ENCODE measurements at places on chromosomes 7 and 10.
A peak's percentile ranks its signal among the peaks of the same experiment; 100 is the strongest.

GRCh38 chr7:132939495-132939894 lies 142.4 kb downstream of the CHCHD3 start:
- no peak for DNase-seq

DNA sequence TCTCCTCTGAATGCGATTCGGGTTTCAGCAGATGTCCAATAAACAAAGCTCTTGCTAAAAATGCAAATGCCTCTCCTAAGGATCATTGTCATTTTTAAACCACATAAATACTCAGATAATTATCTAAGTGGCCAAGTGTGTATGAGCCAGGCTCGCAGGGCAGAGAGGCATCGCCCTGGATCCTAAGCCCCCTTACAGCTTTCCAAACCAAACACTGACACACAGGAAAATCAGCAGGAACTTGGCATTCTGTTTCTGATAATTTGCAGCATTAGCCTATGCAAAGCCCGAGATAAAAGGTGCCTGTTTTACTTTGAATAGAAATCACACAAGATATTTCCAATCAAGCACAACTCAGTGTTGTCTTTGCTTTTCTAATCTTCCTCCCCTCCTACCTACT lies 134.4 kb downstream of the ABCA13 start:
- no peak for DNase-seq

- peak; percentile 74 for DNase-seq
Observed at GRCh38 chr7:6271694-6272440, 557 bp downstream of the CYTH3 start.

- no peak for DNase-seq
Observed at GRCh38 chr7:70306173-70306572, 707.9 kb downstream of the AUTS2 start.

DNA sequence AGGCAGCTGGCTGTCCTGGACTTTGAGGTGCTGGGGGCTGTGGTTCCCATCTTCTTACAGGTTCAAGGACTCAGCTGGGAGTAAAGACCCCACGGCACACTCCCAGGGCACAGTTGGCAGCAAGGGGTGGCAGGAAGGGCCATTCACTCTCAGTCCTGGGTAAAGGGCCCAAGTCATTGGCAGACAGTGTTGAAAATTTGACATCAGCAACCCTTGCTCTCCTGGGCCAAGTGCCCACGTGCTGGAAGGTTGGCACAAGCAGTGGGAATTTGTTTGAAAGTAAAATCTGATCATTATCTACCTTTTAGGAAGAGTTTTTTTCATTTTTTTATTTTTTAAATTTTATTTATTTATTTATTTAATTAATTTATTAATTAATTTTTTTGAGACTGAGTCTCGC lies 241.6 kb upstream of the MKI67 start:
- DNase-seq: no peak

- no peak for DNase-seq
Observed at GRCh38 chr7:79217468-79217867, 236.0 kb downstream of the MAGI2 start.

DNA sequence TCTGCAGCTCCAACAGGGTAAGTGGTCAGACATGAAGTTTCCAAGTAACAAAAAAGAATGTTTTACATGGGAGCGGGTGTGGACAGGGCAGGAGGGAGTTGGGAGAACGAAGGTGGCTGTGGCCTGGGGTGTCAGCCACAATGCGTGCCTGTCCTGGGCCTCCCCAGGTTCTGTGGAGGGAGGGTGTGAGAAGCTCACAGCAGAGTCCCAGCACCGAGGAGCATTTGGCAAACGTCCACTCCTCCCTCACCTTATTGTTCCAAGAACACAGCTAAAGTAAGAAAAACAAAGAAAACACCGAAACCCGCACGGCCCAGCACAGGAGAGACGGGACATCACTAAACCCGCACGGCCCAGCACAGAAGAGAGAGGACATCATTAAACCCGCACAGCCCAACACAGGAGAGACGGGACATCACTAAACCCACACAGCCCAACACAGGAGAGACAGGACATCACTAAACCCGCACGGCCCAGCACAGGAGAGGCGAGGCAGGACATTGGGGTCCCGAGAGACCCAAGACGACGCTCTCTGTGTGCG lies 226.4 kb downstream of the MAD1L1 start:
- DNase-seq: no peak

GRCh38 chr7:45574669-45575500 lies 717 bp downstream of the ADCY1 start:
- no peak for DNase-seq

DNA sequence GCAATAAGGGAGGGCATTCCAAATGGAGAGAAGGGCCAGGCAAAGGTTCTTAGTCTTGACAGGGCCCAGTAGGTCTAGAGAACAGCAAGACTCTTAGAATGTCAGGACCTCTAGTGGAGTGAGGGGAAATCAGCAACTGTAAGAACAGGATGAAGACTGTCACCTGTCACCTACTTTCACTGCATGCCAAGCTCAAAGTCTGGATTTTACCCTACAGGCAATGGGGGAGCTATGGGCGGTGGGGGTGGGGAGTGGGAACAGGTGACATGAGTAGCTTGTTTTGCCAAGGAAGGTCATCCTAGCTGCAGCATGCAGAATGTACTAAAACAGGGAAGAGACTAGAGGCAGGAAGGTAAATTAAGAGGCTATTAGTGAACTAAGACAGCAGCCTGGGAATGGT lies 18.3 kb downstream of the GOT1 start:
- DNase-seq: no peak

- DNase-seq: peak; percentile 78
Observed at GRCh38 chr7:36287371-36288241, 102.1 kb upstream of the ANLN start.

GRCh38 chr7:157013602-157014549 lies 3.4 kb upstream of the MNX1 start:
- DNase-seq: no peak

DNA sequence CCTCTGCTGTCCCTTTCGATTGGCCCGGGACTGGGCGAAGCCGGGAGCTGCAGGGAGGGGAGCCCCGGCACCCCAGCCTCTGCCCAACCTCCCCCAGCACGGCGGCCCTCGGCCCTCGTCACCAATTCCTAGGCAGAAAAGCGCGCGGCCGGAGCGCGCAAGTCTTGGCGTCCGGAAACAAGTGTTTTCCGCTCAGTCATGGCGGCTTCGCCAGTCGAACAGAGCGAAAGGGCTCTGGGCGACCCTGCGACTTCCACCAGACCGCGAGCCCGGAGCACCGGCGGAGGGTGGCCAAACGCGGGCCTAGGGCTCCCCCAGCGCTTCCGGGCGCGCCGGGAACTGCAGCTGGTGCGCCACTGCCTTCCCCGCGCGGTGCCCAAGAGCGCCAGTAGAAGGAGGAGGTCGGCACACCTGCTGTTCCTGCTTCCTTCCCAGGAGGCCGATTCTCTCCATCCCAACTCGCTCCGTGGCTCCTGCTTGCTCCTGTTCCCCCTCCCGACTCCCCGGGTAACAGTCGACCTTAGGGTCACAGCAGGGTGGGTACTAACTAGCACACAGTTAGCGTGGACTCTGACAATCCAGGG lies 729.9 kb downstream of the ZWINT start:
- peak; percentile 73 for DNase-seq

- peak; percentile 83 for DNase-seq
Observed at GRCh38 chr10:69045441-69046300, 42.2 kb upstream of the SRGN start.

GRCh38 chr7:34875481-34875880 lies 161.8 kb downstream of the DPY19L1 start:
- no peak for DNase-seq

DNA sequence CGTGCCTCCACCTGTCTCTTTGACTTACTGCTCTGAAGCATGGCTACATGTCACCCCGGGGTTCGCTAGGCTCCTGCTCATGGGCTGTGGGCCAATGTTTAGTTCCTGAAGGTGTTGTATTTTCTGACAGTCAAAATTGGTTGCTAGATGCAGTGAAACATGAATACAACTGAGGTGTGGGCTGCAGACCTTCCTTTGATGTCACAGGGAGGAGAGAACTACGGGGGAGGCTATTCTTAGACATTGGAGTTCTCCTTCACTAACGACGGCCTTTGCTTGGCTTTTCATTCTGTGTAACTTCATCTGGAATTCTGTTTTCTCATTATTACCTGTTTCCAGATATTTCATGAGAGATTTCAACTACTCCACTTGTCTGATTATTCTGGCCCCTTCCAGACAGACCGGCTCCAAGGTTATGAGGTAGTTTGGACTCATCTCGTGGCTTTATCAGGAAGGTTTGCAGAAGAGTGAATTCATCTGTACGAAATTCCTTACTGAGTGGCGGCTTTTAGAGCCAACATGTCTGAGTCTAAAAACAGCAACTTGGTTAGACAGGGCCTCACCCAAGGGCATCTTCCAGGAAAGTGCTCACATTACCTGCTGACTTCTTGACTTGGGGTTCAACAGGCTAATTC lies 774.7 kb downstream of the SUGCT start:
- no peak for DNase-seq

- DNase-seq: no peak
Observed at GRCh38 chr10:1059902-1060301, 3.7 kb downstream of the WDR37 start.

- DNase-seq: no peak
Observed at GRCh38 chr7:21028186-21028585, 241.5 kb upstream of the SP8 start.

- no peak for DNase-seq
Observed at GRCh38 chr7:78939669-78940068, 513.8 kb downstream of the MAGI2 start.

DNA sequence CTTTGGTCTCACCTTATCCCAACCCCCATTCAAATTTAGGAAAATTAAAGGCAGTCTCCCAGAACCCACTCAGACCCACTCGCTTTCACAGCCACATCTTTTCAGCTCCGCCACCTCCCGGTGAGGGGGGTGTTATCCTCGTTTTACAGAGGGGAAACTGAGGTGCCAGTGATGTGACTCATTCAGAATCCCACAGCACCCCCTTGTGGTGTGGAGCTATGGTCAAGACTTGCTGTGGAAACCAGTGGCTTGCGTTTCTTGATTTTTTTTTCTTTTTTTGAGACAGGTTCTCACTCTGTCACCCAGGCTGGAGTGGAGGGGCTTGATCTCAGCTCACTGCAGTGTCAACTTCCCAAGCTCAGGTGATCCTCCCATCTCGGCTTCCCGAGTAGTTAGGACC lies 27.6 kb downstream of the SLC35G1 start:
- peak; percentile 74 for DNase-seq

- DNase-seq: no peak
Observed at GRCh38 chr7:125136755-125137532, 207.3 kb upstream of the POT1 start.

DNA sequence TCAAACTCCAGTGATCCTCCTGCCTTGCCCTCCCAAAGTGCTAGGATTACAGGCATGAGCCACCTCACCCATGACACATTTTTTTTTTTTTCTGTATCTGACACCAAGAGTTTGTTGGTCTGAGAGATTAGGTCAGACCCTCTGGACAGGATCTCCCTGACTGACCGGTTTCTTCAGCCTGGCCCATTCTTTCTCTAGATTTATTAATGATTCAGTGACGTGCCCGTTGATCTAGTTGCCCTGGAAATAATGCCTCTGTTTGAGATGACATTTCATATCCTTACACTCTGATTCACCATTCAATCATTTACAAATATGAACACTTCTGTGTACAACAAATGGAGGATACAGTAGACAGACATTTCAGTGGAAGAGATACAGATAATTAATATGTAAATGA lies 1.4 kb upstream of the ZNF212 start:
- no peak for DNase-seq

DNA sequence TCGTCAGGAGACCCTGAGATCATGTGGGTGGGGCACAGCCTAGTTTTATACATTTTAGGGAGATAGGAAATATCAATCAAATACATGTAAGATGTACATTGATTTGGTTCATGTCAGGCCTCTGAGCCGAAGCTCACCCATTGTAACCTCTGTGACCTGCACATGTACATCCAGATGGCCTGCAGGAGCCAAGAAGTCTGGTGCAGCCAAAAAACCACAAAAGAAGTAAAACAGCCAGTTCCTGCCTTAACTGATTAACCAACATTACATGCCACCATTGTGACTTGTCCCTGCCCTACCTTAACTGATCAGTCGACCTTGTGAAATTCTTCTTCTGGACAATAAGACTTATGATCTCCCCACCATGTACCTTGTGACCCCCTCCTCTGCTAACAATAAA lies 16.0 kb upstream of the LRRC61 start:
- DNase-seq: no peak

DNA sequence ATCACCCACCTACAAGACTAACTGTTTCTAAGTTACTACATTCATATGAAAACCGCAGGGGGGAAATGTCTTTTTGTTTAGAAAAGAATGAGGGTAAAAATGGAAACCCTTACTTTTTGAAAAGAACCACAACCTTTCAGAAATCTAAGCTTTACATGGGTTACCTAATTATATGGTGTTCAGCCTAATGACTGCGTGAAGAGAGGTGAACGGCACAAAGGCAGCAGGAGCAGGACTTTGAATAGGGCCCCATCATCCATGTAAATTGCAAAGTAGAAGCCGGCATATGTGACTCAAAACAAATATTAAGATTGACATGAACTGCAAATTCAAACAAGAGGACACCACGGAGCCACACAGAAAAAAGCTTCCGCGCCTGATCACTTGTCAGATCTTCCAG lies 25.1 kb downstream of the NEBL start:
- DNase-seq: no peak

GRCh38 chr10:26213157-26213800 lies 3.3 kb upstream of the GAD2 start:
- DNase-seq: no peak

- no peak for DNase-seq
Observed at GRCh38 chr7:130420943-130421578, 19.8 kb downstream of the CEP41 start.

- no peak for DNase-seq
Observed at GRCh38 chr7:31249671-31250070, 90.9 kb downstream of the NEUROD6 start.

- no peak for DNase-seq
Observed at GRCh38 chr7:106029451-106029850, 66.4 kb downstream of the CDHR3 start.

GRCh38 chr7:28629216-28629842 lies 217.0 kb downstream of the CREB5 start:
- DNase-seq: no peak

DNA sequence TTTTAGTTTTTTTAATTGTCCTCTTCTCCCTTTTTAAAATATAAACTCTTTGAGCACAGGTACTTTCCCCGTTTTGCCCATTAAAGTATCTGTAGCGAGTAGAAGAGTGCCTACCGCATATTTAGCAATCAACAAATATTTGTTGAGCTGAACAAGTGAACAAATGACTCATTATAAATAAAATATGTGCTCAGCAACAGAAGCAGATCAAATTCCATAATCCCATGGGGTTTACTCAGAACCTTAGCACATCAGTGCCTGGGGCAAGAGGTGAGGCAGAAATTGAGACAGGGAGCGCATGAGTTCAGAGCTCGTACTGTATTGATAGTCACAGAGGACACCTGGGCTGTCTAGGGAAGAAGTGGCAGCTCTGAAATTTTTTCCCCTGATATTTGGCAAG lies 161.0 kb downstream of the SEM1 start:
- no peak for DNase-seq

Measured in activated CD4-positive, alpha-beta T cell treated with anti-CD3 and anti-CD28 coated beads, Interleukin-2, amount 10 ng/mL, durations not matched to agents 24 days and 14 days (primary cell).